ENCODE measurements at places on chromosomes 6 and 20.

- no peak for DNase-seq
Observed at GRCh38 chr20:6637160-6637579, 130.3 kb upstream of the BMP2 start.

DNA sequence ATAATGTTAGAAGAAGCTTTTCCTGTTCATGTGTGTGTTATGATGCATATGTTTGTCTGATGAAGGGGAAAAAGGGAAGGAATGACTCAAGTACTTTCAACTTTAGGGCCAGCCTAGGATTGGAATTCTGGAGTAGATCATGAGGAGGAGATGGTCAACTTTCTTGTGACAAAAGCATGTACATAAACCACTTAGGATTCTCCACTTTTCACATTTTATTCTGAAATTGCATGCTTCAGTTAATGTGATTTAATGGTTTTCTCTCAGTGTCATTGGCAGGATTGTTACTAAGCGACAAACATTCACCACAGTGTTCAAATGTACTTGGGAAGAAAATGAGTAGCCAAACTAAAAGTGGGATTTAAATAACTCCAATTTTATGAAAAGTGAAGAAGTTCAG lies 80.1 kb downstream of the UTRN start:
- no peak for DNase-seq

DNA sequence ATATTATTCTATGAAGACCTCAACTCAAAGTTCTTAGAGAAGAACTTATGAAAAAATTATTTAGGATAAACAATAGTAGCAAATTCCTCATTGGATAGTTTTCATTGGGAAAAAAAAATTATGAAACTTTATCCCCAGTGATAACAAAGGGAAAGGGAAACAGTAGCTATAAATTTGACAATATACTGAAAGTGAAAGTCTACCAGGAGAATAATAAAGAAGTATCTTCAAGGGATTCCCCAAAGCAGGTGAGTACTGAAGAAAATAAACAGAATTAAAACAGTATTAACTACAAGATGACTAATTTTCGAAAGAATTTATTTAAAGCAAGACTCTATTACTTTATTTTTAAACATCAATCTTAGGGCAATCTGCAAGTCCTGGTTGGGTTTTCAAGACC lies 56.4 kb downstream of the REPS1 start:
- DNase-seq, result no peak

GRCh38 chr6:32189742-32190053 lies 304 bp downstream of the PBX2 start:
- DNase-seq, result no peak

GRCh38 chr6:144644776-144645175 lies 359.6 kb downstream of the UTRN start:
- no peak for DNase-seq

DNA sequence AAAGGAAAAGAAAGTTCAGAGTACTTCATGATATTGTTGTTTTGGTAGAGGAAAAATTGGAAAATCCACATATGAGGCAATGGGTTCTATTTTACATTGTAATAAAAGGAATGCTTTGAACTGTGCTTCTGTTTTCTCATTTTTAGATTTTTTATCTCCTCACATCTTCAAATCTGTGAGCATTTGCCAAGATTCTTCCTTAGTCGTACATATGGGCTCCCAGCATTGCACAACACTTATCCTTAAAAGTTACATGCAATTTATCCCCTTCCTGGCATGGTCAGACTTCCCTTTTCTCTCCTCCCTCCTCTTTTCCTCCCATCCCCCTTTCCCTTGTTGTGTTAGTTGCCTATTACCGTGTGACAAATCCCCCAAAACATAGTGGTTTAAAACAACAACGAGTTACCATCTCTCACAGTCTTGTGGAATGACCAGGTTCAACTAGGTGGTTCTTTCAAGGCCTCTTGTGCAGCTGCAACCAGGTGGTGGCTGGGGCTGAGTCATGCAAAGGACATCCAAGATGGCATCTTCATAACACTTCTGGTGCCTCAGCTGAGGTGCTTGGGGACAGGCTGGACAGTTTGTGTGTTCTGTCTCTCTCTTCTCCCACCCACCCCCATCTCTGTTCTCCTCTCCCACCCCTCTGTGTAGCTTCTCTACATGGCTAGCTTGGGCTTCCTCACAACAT lies 68.7 kb downstream of the TXNDC5 start:
- no peak for DNase-seq

GRCh38 chr6:170487707-170488329 lies 65.3 kb downstream of the PSMB1 start:
- no peak for DNase-seq

- no peak for DNase-seq
Observed at GRCh38 chr6:46894433-46894832, 27.3 kb downstream of the ADGRF5 start.

GRCh38 chr6:52622810-52623209 lies 46.0 kb upstream of the TRAM2 start:
- no peak for DNase-seq

GRCh38 chr6:28121876-28122275 lies 2.5 kb upstream of the ZSCAN16 start:
- DNase-seq, result no peak

DNA sequence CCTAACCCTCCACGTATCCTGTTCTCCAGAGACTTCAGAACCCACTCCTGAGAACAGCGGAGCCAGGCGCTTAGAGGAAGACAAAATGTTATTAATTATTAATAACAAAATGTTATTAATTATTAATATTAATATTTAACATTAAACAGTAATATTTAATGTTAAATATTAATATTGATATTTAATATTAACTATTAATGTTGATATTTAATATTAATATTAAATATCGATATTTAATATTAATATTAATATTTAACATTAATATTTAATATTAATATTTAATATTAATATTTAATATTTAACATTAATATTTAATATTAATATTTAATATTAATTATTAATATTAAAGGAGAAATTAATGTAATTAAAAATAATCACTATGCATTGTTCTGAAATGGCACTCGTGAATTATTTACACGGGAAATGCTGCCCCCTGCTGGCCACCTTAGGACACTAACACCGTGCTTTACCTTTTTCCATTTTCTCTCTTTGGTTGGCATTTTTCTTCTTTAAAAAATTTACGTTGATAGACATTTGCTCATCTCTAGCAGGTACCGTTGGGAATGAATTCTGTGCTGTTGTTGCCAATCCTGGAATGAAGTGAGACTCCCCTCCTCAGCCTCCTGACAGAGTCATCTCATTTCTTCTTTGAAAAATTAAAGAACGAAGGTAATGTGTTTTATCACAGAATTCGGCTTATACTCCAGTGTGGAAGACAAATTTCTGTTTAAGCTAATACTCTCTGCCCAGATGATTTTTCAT lies 7.5 kb upstream of the GGTLC1 start:
- DNase-seq, result peak; percentile 65

- no peak for DNase-seq
Observed at GRCh38 chr6:17448165-17448564, 54.8 kb downstream of the CAP2 start.

DNA sequence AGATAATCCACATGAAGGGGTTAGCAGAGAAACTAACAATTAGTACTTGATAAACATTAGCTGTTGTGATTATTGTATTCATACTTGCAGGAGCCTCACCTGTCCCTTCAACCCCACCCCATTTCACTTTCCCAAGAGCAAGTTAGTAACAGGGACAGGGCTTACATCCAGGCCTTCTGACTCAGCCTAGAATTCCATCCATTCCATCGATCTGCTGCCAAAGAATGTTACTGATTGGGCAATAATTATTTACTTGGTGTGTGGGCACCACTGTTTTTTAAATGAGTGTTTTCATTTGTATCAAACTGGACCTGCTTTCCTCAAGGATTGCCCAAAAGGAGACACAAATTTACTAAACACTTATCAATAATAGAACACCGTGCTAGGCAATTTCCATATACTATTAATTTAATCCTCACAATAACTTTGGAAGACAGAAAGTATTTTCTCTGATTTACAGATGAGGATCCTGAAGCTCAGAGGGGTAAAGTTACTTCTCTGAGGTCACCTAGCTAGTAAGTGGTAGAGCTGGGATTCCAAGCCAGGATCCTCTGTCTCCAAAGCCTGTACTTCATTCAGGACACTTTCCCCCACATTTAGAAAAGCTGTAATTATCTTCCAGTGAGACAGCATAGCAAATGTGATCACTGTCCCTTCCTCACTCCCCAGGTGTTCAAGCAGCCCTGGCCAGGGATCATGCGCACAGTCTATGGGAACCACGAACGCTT lies 32.8 kb downstream of the GSS start:
- no peak for DNase-seq

- no peak for DNase-seq
Observed at GRCh38 chr6:128259730-128260685, 260.4 kb downstream of the PTPRK start.

- DNase-seq, result no peak
Observed at GRCh38 chr20:32888636-32889035, 29.9 kb downstream of the EFCAB8 start.

DNA sequence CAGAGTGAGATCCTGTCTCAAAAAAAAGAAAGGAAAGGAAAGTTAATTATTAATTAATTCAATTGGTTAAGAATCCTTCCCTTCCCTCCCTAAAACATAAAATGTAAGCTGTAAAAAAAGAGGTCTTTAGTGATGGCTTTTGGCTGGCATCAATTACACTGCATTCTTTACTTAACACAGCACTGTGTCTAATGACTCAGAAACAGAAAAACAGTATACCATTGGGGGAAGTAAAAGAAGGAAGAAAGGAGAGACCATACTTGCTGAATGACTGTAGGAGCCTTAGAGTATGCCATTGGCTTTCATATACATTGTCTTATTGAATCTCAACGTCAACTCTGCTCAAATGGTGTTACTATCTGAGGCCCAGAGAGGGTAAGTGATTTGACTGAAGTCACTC lies 18.3 kb upstream of the CITED2 start:
- no peak for DNase-seq

DNA sequence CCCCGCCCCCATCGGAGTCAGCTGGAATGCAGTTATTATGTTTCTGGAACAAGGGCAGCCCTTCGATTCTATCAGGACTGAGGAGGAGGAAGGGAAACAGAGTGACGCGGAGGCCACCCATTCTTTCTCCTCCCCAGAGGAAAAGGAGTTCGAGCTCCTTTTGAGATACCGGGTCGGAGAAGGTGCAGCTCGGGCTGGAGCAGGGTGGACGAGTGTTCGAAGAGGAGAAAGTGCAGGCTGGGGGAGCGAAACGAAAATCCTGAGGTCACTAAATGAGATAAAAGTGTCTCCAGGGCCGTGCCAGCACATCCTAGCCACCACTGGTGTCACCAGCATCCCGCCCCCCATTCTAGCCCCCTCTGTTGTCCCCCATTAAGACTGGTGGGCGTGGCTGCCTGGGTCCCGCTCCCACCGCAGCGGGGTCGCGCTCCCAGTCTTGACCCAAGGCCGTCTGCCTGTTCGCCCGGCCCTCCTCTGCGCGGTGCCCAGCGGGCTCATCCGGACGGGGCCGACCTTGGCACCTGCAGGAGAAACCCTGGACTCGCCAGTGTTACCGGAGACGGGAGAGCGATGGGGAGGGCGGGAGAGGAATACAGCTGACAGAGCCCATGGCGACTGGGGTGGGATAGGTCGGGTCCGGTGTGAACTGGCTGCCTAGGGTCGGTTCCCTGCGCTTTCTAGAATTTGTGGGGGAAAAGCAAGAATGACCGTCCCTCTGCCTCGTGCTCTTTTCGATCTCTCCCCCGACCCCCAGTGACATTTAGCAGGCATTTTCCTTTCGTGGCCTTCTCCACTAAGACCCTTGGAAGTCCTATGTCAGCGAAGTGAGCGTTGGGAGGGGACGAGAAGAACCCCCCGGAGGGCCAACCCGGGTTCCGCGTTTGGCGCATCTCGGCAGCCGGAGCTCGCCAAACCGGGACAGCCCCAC lies 16.2 kb downstream of the FOXA2 start:
- DNase-seq, result no peak
